ENCODE measurements at places on chromosomes 1 and 21.

DNA sequence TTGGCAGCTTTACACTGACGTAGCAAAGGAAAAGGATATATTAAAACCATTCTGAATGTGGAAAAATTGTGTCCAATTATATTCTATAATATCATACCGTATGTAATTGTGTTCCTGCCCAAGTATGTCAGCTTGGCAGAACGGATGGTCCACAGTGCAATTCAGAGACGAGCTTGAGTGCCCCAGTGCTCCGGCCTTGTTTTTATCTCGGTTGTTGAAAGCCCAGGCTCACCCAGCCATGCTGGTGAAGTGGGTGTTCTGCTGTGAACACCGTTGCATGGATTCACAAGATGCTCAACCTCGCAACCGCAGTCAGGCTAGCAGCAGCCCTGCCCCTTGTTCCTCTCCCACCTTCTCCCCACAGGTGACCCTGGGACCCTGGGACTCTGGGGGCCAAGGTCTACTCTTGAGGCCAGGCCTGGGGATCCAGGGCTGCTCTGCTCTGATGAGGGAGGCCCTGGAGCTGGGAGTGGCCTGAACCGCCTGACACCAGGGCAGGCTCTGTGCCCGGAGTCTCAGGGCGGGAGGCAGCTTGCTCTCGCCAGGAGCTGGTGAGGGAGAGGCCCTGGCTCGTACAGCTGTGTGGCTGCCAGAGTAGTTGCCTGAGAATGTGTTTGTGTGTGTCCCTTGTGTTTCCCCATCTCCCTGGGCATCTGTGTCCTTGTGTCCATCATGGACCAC lies 11.2 kb downstream of the PTPRF start:
- DNase-seq = no peak

DNA sequence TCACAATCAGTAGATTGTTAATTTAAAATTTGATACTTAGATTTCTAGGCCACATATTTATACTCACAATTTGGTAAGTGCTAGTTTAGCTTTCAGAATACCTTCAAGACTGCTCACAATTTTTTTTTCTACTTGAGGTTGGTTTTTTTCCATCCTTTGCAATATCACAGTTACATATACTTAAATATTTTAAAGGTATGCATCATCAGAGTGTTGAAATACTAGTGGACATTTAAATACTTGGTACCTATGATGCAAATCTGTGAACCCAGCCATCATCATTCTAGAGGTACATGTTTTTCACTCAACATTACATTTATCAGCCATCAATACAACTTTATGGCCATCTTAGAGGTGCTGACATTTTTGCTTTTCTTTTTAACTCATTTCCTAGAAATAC lies 6.2 kb upstream of the LRRC40 start:
- no peak for DNase-seq

- DNase-seq = peak; percentile 58
These were observed 76.4 kb downstream of the SNRPE start for GRCh38 chr1:203937678-203938330.

DNA sequence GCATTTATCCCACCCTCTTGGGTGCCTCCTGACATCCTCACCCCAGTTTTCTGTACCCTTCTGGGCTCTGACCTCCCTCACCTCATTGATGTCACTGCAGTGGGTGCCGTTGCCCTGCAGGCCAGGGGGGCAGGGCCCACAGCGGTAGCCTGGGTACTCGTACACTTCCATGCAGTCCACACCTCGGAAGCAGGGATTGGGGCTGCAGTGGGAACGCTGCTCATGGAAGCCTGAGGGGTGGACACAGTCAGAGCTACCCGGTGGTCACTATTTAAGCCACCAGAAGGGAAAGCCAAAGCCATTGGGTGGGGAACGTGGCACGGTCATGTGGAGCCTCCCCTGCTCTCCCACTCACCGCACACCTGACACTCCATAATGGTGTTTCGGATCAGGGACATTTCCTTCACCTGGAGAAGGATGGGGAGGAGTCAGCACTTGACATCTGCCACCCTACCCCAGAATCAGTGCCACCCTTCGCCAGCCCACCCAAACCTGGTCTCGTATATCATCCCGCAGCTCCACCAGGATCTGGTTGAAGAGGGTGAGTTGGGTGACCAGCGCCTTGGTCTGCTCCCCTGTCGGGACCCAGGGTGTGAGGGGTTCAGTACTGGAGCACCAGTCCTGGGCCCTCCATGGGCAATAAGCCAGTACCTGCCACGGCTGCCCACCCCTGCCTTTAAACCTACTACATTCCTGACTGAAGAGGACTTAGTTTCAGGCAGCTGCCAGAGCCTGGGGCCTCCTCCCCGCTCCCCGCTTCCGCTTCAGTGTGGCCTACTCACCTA lies 4.8 kb downstream of the THBS3 start:
- no peak for DNase-seq

DNA sequence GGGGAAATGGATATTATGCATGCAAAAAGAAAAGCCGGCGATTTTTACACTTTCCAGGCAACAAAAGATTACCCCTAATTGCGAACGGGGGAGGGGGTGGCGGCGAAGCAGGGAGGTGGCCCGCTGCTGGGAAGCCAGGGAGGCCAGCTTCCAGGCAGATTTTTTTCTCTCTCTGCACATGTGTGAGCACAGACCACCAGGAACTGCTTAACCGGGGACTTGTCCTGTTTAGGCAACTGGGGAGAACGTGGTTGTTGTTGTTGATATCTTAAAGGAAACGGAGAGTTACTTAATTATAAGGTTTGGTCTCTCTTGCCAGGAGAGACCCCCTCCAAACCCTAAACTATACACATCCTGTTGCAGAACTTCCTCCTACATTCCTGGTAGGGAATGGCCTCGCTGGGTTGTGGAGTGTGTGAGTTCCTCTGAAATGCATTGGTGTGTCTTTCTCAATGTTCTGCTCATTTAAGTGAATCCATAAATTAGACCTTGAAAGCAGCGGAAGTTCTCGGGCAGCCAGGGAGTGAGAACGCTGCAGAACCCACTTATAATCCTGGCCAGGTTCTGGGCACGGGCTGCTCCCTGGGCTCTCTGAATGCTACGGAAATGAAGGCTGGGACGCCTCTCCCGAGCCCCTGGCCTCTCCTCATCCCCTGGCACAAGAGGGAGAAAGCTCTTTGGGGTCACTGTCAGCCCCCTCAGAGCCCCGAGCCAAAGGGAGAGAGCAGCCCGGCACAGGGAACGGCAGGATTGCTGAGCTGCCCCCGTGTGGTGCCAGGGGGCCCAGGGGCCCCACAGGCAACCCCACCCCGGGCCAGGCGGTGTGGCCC lies 250.0 kb downstream of the FOXD2 start:
- no peak for DNase-seq

DNA sequence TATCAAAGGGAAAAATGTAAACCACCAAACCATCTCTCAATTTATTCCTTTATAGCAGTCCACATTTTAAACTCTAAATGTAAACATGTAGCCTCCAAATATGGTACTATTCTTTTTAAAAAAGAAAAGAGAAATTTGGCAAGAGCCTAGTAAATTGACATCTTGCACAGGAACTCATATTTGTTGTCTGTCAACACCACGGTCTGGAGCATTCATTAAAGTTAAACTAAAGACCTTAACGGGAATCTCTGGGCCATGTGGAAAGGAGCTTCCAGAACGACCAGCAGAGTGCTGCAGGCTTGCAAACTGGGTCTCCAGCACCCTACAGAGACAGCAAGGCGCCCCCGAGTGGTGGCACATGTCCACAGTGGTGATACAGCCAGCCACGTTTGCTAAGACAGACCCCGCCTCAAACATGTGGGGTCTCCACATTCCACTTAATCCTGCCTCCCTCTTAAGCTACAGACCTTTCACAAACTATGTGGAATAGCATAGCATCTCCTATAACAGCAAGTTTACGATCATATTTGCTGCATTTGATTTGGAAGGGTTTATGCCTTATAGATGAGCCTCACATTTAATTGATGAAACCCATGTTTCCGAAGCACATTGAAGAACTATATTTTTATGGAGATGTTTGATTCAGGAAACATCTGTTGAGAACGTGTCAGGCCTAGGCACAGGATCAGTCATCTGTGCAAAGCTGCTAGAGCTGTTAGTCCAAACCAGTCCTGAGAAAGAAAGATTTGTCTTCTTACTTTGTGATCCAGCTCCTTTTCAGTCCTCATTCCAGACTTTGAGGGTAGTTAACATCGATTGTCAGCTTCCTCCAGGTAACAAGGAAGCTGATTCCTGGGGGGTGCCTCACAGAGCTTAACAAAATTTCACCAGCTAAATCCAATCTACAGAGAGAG lies 96.4 kb upstream of the BACE2 start:
- DNase-seq = peak; percentile 52

GRCh38 chr1:11654137-11654938 lies at the start of the genes FBXO2 and FBXO44:
TSS of gene FBXO2 (minus strand) at chr1:11654429. CDS start at chr1:11654340, 89 bp downstream.
TSS of gene FBXO44 (plus strand) at chr1:11654877. CDS start at chr1:11655836, 959 bp downstream.
- DNase-seq = peak; percentile 64

DNA sequence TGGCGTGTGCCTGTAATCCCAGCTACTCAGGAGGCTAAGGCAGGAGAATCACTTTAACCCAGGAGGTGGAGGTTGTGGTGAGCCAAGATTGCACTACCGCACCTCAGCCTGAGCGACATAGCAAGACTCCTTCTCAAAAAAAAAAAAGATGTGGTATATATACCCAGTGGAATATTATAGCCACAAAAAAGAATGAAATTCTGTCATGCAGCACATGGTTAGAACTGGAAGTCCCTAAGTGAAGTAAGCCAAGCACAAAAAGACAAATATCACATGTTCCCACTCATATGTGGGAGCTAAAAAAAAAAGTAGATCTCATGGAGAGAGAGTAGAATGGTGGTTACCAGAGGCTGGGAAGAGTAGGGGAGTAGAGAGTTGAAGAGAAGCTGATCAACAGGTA lies 18.7 kb downstream of the PSMB4 start:
- DNase-seq = no peak

DNA sequence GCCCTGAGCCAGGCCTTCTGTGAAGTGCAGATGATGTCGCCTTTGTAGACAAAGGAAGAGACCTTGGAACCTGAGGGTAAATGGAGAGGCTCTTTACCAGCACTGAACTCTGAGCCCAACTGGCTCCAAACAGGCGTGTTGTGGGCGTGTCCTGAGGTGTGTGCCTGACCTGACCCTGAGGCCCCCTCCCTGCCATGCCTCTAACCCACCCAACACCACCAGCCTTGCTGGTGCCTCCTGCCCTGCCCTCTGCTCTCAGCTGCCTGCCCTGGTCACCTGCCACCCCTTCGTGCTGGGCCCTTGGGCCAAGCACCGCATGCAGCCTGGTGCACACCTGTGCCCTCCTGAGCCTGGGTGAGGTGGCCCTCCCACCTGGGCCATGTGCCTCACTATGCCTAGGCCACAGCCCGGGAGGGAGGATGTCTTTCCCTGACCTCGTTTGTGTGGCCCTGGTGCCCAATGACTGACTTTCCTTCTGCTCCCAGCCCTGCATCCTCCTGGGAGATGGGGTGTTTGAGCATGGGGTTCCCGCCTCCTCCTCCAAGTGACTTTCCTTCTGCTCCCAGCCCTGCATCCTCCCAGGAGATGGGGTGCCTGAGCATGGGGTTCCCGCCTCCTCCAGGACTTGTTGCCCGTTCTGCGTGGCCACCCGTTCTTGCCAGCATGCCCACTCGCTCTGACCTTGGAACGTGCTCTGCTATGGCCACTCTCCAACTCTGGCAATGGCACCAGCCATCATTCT lies 157.0 kb downstream of the PCBP3 start:
- peak; percentile 46 for DNase-seq

DNA sequence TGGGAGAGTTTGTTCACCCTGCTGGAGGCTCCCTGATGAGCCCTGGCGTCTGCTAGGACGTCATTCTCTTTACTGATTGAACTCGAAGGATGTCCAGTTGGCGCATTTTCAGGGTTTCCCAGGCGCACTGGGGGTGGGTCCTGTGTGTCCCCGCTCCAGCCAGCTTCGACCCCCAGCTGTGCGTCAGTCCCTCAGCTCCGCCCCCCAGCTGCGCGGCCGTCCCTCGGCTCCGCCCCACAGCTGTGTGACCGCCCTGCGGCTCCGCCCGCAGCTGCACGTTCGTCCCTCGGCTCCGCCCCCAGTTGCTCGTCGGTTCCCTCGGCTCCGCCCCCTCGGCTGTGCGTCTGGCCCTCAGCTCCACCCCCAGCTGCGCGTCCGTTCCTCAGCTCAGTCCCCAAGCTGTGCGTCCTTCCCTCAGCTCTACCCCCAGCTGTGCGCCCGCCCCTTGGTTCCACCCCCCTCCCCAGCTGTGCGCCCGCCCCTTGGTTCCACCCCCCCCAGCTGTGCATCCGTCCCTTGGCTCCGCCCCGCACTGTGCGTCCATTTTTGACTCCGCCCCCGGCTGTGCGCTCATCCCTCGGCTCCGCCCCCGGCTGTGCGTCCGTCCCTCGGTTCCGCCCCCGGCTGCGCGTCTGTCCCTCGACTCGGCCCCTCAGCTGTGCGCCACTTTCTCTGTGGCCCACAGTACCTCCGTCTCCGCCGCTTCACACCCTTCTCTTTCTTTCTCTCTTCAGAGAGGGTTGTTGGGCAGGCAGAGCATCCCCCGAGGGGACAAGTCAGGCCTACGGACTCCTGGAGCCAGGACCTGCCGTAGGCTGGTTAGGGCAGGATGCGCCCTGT lies 61.3 kb downstream of the FAAP20 start:
- peak; percentile 100 for DNase-seq

DNA sequence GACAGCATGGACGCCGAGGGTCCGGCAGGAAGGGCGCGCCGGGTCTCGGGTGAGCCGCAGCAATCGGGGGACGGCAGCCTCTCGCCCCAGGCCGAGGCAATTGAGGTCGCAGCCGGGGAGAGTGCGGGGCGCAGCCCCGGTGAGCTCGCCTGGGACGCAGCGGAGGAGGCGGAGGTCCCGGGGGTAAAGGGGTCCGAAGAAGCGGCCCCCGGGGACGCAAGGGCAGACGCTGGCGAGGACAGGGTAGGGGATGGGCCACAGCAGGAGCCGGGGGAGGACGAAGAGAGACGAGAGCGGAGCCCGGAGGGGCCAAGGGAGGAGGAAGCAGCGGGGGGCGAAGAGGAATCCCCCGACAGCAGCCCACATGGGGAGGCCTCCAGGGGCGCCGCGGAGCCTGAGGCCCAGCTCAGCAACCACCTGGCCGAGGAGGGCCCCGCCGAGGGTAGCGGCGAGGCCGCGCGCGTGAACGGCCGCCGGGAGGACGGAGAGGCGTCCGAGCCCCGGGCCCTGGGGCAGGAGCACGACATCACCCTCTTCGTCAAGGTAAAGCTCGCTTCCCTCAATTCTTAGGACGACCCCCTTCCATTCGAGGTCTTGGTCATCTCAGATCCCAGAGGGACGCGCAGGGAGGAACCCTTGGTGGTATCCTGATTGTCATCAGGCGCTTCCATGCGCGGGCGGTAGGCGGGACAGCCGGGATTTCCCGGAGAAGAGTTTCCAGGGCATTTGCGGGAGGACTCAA lies 1.6 kb downstream of the CLIC6 start:
- no peak for DNase-seq

DNA sequence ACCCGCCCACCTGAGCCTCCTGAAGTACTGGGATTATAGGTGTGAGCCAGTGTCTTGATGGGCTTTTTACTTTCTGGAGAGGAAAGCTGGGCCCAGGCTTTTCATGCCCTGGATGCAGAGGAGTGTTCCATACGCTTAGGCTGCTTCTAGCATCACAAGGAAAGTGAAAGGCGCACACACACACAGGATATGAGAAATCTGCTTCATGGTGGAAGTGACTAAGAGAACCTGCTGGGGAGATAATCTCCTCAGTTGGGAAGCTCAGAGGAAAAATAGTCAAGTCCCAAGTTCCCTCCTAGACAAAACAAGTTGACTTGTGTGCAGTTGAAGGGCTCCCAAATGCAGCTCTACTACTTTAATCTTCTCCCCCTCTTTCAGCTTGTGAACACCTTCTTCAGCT lies 2.2 kb downstream of the NUDC start:
- DNase-seq = no peak

- peak; percentile 80 for DNase-seq
These were observed 17.5 kb upstream of the VSIG8 start for GRCh38 chr1:159879977-159880376.
